ENCODE measurements at places on chromosomes 6 and 20.

- no peak for DNase-seq
Measured at GRCh38 chr6:73791336-73791735, 95.3 kb downstream of the CD109 start.

GRCh38 chr6:156885562-156885961 lies 108.4 kb downstream of the ARID1B start:
- no peak for DNase-seq

DNA sequence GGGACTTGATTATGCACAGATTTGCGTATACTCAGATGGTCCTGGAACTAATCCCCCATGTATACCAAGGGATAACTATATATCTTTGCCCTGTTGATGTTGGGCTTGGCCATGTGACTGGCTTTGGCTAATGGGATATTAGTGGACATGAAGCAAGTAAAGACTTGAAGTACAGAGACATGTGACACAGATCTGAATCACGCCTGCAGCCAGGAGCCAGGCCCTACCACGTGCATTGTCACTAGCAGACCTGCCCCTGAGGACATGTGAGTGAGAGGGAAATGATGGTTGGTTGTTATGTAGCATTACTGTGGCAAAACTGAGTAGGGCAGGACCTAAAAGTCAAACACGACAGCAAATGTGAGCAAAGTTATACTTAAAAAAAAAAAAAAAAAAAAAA lies 155.7 kb downstream of the AKAP7 start:
- DNase-seq = no peak

GRCh38 chr6:16681260-16681873 lies 79.9 kb downstream of the ATXN1 start:
- no peak for DNase-seq

DNA sequence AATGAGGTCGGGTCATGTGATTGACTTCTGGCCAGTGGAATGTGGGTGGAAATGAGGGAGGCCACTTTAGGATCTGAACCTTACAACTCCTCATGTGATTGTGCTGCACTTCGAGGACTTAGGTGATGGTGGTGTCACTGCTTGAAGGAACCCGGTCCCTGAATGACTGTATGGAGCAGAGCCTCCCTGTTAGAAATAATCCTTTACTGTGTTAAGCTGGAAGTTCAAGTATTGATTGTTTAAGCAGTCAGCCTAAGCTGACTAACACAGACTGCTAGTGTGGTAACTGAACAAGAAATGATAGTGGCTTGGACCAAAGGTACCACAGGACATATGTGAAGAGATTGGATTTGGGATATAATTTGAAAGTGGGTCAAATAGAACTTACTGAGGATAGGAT lies 138.0 kb downstream of the OPN5 start:
- DNase-seq = no peak

DNA sequence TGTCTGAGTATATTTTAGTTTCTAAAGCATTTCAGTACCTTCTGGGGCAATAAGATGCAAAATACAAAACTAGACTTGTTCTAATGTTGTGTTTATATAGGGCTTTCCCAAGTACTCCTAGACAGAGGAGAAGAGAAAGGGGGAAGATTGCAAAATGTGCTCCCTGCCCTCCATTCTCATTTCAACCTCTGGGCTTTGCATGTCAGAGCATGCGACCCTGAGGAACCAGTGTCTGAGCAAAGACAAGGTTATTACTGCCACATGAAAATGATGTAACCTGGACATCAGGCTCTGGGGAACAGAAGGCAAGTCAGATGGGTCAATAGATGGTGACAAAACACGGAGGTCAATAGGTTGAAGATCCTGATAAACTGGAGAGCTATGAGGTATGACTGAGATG lies 253.5 kb upstream of the TCF21 start:
- no peak for DNase-seq

GRCh38 chr6:151796842-151797530 lies 10.5 kb upstream of the ESR1 start:
- DNase-seq = no peak

GRCh38 chr6:83490217-83490807 lies 22.0 kb upstream of the PRSS35 start:
- DNase-seq = peak; percentile 47

DNA sequence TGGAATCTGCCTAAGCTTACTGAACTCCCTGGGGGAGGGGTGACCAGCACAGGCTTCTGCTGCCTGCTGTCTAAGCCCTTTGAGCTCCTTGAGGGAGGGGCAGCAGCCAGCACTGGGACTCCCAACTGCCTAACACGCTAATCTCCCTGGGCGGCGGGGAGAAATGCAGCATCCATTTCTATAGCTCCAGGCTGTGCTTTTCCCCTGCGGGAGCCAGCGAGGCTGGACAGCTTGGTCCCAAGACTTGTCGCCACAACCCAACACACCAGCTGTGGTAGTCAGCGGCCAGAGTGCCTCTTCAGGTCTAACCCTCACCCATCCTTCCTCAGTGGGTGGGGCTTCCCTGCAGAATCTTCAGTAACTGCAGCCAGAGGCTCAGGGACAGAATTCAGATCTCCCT lies 64.6 kb downstream of the VGLL2 start:
- no peak for DNase-seq

GRCh38 chr6:86775893-86776292 lies 161.4 kb upstream of the HTR1E start:
- no peak for DNase-seq

- DNase-seq = no peak
Measured at GRCh38 chr6:11718463-11718862, 60.1 kb downstream of the ADTRP start.

GRCh38 chr20:44324343-44324742 lies 12.5 kb upstream of the R3HDML start:
- DNase-seq = no peak

DNA sequence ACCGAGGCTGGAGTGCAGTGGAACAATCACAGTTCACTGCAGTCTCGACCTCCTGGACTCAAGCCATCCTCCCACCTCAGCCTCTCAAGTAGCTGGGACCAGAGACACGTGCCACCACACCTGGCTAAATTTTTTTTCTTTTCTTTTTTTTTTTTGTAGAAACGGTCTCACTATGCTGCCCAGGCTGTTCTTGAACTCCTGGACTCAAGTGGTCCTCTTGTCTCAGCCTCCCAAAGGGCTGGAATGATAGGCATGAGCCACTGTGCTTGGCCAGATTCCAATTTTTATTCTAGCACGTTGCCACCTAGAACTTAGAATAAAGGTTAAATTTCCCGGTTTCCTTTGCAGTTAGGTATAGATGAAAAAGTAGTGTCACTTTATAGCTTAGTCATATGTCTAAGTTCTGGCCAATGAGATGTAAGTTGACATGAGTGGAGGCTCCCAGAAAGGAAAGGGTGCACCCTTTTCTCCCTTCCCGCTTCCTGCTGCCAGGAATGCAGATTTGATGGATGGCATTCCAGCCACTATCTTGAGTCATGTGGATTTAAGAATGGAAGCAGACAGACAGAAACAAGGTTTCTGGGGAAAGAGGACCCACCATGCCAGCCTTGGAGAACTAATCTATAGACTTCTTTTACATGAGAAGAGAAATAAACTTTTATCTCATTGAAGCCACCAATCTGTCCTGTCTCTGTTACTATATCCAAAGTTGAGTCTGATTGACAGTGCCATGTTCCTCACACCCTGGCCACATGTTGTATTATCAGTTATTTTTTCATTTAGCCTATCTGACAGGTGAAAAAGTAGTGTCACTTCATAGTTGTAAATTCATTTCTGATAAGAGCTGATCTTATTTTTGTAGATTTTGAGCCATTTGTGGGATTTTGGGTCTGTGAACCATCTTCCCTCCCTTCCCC lies 60.6 kb upstream of the NCOA3 start:
- DNase-seq = no peak

GRCh38 chr6:110036408-110037302 lies 58.5 kb downstream of the GPR6 start:
- no peak for DNase-seq

DNA sequence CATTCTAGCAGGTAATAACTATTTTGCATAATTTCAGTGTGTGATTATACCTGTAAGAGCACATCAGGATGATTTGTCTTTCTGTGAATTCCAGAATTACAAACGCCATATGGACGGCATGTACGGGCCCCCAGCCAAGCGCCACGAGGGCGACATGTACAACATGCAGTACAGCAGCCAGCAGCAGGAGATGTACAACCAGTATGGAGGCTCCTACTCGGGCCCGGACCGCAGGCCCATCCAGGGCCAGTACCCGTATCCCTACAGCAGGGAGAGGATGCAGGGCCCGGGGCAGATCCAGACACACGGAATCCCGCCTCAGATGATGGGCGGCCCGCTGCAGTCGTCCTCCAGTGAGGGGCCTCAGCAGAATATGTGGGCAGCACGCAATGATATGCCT lies 122.7 kb downstream of the TMEM242 start:
- no peak for DNase-seq

DNA sequence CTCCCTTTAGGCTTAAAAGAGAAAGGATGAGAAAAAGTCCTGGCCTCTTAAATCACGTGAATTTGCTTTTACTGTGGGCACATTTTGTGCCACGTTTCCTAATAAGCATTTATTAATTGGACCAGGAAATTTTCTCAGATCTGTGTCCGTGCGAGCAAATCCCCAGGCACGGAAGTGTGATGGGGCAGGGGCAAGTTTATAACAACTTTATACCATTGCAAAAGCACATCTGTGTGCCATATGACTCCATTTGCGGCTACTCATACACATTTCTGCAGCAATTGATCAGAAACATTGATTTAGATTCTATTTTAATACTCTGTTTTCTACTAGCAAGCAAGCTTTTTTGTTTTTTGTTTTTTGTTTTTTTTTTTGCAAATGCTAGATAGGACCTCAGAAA lies 373.2 kb downstream of the TAF4 start:
- DNase-seq = no peak

DNA sequence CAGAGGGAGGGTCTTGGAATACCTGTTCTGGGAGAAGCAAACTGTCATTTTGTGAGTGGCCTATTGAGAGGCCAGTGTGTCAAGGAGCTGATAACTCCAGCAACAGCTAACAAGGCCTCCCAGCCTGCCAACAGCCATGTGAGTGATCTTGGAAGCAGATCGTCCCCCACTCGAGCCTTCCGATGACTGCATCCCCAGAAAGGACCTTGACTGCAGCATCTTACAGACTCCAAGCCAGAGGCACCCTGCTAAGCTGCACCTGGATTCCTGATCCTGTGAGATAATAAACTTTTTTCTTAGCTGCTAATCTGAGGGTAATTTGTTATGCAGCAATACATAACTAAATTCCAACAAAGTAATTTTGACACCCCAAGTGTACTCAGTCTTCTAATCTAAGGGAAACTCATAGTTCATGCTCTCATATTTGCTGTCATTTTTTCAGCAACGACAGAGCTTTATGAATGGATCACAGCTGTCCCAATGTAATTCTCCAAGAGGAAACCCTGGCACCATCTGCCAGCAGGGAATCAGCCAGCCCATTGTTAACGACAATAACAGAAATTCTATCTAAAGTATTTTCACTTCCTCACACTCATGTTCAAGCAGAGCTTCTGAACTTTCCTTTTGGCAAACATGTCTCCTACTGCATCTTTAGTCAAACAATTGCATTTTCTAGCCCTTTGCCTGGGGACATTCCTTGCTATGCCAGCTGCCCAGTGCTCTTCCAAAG lies 470.2 kb upstream of the BTBD3 start:
- DNase-seq = no peak
